ENCODE measurements at places on chromosomes 3 and 15. TPM values are rescaled to one million over a fixed set of nuclear protein-coding genes. Genes with fewer than 3 reads are reported as not detected.

PLS1 gene
- polyA plus RNA-seq: 1.1 TPM

CD276 gene
- polyA plus RNA-seq: 7.3 TPM

CELF6 gene
- 0.81 TPM for polyA plus RNA-seq

GP5 gene
- not detected for polyA plus RNA-seq

TP63 gene
- polyA plus RNA-seq: 13.1 TPM

PEX5L gene
- polyA plus RNA-seq: 0.14 TPM

CX3CR1 gene
- 0.12 TPM for polyA plus RNA-seq

TPRG1 gene
- 1.6 TPM for polyA plus RNA-seq

CTXN2 gene
- polyA plus RNA-seq: not detected

ANXA2 gene
- 2,117 TPM for polyA plus RNA-seq

GPR27 gene
- 0.10 TPM for polyA plus RNA-seq

PLA2G4D gene
- not detected for polyA plus RNA-seq

XCR1 gene
- 0.01 TPM for polyA plus RNA-seq

LHFPL4 gene
- polyA plus RNA-seq: not detected

SERINC4 gene
- 0.93 TPM for polyA plus RNA-seq

PTX3 gene
- polyA plus RNA-seq: 0.22 TPM

DNA sequence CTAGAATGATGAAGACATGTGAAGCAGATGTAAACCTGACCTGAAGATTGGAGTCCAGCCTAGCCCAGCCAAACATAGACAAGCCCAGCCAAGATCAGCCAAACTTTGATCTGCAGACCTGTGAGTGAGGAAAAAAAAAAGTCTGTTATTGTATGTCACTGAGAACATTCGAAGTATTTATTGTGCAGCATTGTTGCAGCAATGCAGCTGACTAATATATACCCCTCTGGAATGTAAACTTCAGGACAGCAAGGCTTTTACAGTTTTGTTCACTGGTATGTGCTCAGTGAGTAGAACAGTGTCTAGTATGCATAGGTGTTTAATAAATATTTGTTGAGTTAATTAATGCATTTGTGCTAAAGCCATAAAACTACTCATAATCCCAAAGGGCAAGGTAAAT lies 23.4 kb downstream of the TMEM202 start:
- no peaks in the 10 kb centered on the region for H3K27me3 ChIP-seq
- no peak overlapping the region for H3K27ac ChIP-seq
- H3K4me1 ChIP-seq: no peaks in the 10 kb centered on the region

- H3K27ac ChIP-seq: no peak overlapping the region
- H3K4me1 ChIP-seq: peaks cover 3% of the 10 kb centered on the region
- H3K36me3 ChIP-seq: no peaks in the 10 kb centered on the region
- DNase-seq: no peak
- no peak overlapping the region for H3K4me3 ChIP-seq
- H3K27me3 ChIP-seq: no peaks in the 10 kb centered on the region
Observed at GRCh38 chr15:70258369-70259027, 160.8 kb upstream of the TLE3 start.

DNA sequence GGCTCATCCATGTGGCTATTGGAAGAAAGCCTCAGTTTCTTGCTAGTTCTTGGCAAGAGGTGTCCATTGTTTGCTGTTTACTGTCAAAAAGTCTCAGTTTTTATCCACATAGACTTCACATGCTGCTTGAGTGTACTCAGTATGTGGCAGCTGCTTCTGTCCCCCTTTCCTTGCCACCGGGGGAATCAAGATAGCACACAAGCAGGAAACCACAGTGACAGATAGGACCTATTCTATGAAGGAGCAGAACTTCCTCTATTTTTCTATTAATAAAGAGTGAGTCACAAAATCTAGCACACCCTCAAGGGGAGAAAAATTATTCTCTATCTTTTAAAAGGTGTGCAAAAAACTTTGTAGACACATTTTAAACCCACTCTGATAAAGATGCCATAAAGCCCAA lies 121.4 kb upstream of the GMNC start:
- no peak for DNase-seq
- no peak overlapping the region for H3K4me3 ChIP-seq
- H3K27ac ChIP-seq: no peak overlapping the region

- H3K27me3 ChIP-seq: no peaks in the 10 kb centered on the region
- no peaks in the 10 kb centered on the region for H3K4me1 ChIP-seq
- peaks cover 2% of the 10 kb centered on the region for H3K36me3 ChIP-seq
Observed at GRCh38 chr3:196398782-196399181, 33.4 kb downstream of the UBXN7 start.

- no peak for DNase-seq
- H3K36me3 ChIP-seq: no peaks in the 10 kb centered on the region
- H3K4me1 ChIP-seq: no peaks in the 10 kb centered on the region
- no peak overlapping the region for H3K27ac ChIP-seq
- no peak overlapping the region for H3K4me3 ChIP-seq
- no peaks in the 10 kb centered on the region for H3K27me3 ChIP-seq
Observed at GRCh38 chr15:31135523-31135922, 34.0 kb upstream of the TRPM1 start.

- DNase-seq: no peak
- H3K36me3 ChIP-seq: peaks cover 67% of the 10 kb centered on the region
- no peak overlapping the region for H3K4me3 ChIP-seq
- H3K27ac ChIP-seq: peak overlapping the region; percentile 92
- H3K27me3 ChIP-seq: no peaks in the 10 kb centered on the region
- H3K4me1 ChIP-seq: peaks cover 82% of the 10 kb centered on the region
Observed at GRCh38 chr3:149000206-149000745, 8.9 kb downstream of the GYG1 start.

DNA sequence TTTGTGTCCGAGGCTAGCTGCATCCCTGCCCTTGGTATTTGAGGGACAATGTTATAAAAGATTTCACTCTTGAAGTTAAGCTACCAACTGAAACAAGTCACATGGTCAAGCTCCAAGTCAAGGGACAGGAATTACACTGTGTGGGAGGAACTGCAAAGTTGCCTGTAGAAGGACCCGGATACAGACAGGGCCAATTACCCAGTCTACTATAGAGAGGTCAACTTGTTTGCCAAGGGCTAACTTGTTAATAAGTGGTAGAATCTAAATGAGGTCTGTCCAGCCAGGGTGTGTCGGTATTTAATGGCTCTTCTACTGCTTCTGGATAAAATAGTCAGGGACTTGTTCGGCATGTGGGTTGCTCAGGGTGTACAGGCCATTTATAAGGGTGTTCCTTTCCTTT lies 55.7 kb downstream of the PTPRG start:
- H3K27ac ChIP-seq: no peak overlapping the region
- peaks cover 17% of the 10 kb centered on the region for H3K4me1 ChIP-seq
- H3K36me3 ChIP-seq: no peaks in the 10 kb centered on the region
- no peak overlapping the region for H3K4me3 ChIP-seq
- no peak for DNase-seq

DNA sequence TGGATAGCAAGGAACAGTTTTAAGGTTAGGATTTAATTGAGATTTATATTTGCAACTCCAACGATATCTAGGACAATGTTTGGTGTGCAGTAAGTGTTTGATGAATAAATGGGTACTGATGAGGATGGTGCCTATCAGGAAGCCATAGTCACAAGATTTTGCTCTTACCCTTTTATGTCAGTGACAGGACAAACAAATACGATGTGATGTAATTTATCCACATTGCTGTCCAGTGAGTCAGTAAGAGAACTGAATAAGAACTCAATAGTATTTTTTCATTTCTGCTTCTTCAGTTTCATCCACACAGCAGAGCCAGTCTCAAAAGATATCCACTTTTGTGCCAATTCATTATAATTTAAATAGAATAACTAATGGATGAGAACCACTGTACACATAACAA lies 18.5 kb downstream of the C3orf85 start:
- no peak overlapping the region for H3K27ac ChIP-seq
- H3K4me1 ChIP-seq: no peaks in the 10 kb centered on the region
- H3K36me3 ChIP-seq: no peaks in the 10 kb centered on the region
- no peaks in the 10 kb centered on the region for H3K27me3 ChIP-seq

GRCh38 chr3:31762097-31762764 lies 218.8 kb downstream of the OSBPL10 start:
- no peaks in the 10 kb centered on the region for H3K4me1 ChIP-seq
- no peak overlapping the region for H3K4me3 ChIP-seq
- no peaks in the 10 kb centered on the region for H3K27me3 ChIP-seq
- H3K36me3 ChIP-seq: no peaks in the 10 kb centered on the region
- no peak overlapping the region for H3K27ac ChIP-seq

- peaks cover 46% of the 10 kb centered on the region for H3K4me1 ChIP-seq
- no peak overlapping the region for H3K4me3 ChIP-seq
- no peak for DNase-seq
- no peaks in the 10 kb centered on the region for H3K36me3 ChIP-seq
- no peaks in the 10 kb centered on the region for H3K27me3 ChIP-seq
Observed at GRCh38 chr3:184842433-184842832, 30.5 kb downstream of the VPS8 start.

DNA sequence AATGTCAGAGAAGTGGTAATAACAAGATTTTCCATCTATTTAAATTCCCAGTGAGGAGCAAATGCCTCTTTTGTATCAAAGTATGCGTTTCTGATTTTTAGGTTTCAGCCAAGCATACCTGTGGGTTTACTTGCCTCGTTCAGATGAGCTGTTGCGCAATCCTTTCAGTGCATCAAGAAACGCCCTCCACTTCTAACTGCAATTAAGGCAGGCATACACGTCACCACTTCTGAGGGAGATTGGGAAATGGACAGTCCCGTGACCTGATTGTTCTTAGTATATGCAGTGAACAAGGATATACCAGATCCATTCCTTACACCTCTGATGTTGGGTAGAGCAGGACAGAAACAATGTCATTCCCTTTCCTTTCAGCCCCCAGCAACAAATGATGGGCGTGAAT lies 219.0 kb downstream of the ITPR1 start:
- H3K27me3 ChIP-seq: no peaks in the 10 kb centered on the region
- no peak overlapping the region for H3K27ac ChIP-seq
- DNase-seq: no peak
- H3K36me3 ChIP-seq: peaks cover 8% of the 10 kb centered on the region
- no peak overlapping the region for H3K4me3 ChIP-seq

DNA sequence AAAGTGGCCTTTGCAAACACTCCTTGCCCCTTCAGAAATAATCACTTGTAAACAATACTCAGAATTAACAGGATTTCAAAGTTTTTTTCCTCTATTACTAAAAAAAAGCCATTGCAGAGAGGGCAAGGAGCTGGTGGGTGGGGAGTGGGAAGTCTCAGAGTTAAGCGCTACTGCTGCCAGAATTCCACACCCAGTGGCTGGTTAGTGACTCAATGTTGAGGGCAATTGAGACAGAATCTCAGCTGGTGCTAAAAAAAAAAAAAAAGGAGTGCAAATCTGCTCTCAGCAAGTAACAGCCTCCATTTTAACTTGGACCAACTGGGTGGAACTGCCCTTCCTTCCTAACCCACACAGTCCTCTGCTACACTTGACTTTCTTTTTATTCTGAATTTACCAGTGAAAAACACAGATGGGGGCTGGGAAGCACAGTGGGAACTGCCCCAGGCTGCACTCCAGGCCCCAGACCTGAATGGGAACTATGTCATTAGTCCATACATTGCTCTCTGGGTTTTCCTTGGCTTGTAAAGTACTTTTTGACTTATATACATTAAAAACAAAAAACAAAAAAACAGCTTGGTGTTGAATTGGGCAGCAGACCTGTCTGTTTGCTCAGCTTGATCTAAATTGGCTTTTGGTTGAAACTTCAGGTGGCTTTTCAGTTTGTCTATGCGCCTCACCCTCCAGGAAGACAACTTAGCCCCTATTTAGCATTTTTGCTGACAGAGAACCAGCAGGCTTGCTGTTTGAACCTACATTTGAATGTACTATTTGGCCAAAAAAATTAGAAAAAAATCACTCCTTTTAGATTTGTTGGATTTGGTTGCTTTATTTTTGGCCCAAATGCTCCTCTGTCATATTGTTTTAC lies 357.8 kb upstream of the TBL1XR1 start:
- no peaks in the 10 kb centered on the region for H3K4me1 ChIP-seq
- no peaks in the 10 kb centered on the region for H3K36me3 ChIP-seq
- H3K27ac ChIP-seq: no peak overlapping the region
- no peak for DNase-seq
- H3K27me3 ChIP-seq: no peaks in the 10 kb centered on the region

DNA sequence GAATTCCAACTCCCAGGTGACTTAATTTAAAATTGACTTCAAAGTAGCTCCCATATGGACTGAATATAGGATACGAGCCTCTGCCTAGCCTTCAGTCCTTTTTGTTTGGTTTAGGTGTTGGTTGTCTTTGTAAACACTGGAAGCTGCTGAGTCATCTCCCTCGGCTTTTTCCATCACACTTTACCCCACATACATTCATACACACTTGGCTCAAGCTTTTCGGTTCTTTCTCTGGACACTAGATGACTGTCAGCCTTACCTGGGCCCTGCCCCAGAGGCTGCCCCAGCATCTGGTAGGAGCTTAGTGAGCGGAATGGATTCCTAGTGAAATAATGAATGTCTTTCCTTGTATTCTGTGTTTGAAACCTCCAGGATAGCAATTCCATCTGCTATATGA lies 201.5 kb upstream of the IL12A start:
- DNase-seq: no peak
- no peak overlapping the region for H3K4me3 ChIP-seq
- H3K27ac ChIP-seq: no peak overlapping the region

- no peak for DNase-seq
- no peaks in the 10 kb centered on the region for H3K4me1 ChIP-seq
- no peak overlapping the region for H3K4me3 ChIP-seq
- no peaks in the 10 kb centered on the region for H3K27me3 ChIP-seq
- H3K36me3 ChIP-seq: no peaks in the 10 kb centered on the region
Observed at GRCh38 chr3:77279276-77279675, 239.4 kb downstream of the ROBO2 start.

- H3K27ac ChIP-seq: no peak overlapping the region
- H3K36me3 ChIP-seq: no peaks in the 10 kb centered on the region
- H3K27me3 ChIP-seq: no peaks in the 10 kb centered on the region
- DNase-seq: no peak
- no peak overlapping the region for H3K4me3 ChIP-seq
- no peaks in the 10 kb centered on the region for H3K4me1 ChIP-seq
Observed at GRCh38 chr3:21170964-21171363, 580.0 kb downstream of the ZNF385D start.

GRCh38 chr15:99006146-99006545 lies 1.4 kb downstream of the PGPEP1L start:
- H3K27ac ChIP-seq: peak overlapping the region; percentile 86
- no peaks in the 10 kb centered on the region for H3K27me3 ChIP-seq
- peak overlapping the region; percentile 61 for H3K4me3 ChIP-seq
- H3K4me1 ChIP-seq: peaks cover 3% of the 10 kb centered on the region

DNA sequence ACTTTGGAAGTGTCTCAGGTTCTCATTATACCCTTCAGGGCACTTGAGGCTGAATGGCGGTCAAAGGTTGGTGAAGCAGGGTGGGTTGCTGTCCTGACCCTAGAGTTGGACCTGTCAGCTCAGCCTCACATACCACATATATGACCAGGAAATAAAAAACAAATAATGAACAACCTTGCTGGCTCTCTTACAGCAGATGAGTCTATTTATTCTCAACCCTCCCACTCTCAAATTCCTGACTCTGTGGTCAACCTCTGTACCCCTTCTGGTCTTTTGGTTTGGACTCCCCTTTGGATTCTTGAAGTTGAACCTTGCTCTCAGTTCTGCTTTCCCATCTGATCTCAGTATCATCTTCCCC lies 16.9 kb downstream of the PPP2R3A start:
- H3K4me1 ChIP-seq: peaks cover 15% of the 10 kb centered on the region
- no peak overlapping the region for H3K27ac ChIP-seq

DNA sequence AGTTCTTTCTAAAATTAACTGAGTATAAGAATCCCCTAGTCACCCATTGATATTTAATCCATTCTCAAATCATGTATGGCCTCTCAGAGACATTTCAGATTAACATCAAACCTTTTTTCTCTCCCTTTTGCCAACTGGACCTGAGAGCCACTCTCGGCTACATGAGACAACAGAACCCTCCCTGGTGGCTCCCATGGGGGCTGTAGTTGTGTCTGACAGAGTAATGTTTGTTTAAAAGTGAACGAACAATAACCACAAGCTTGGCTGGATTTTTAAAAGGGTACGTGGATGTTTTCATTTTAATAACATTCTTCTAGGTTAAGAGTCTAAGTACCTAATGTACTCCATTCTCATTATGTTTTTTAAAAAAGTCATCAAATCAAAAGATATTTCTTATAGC lies 37.1 kb downstream of the P3H2 start:
- no peak overlapping the region for H3K27ac ChIP-seq
- DNase-seq: no peak
- no peaks in the 10 kb centered on the region for H3K4me1 ChIP-seq
- H3K4me3 ChIP-seq: no peak overlapping the region
